CD4-positive, alpha-beta T cell treated with Interleukin-1 beta for 1 hour (primary cell): ENCODE measurements at places on chromosomes 4 and X.

DNA sequence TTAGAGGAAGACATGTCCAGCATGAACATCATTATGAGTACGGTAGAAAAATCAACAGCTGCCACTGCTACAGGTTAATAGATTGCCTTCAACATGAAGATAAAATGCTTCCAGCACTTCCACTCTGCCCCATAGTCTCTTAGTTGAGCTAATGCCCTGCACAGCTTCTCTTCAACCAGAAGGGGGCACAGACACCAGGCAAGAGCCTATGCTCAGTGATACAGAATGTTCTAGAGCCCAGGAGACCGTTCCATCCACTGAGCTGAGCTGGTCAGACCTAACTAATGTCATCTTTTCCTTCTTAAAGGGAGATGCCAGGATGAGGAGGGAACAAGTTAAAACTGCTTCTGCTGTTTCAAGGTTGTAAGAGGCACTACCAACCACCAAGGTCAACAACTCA lies 42.2 kb downstream of the SMIM10L2A start:
- peak; percentile 10 for DNase-seq

DNA sequence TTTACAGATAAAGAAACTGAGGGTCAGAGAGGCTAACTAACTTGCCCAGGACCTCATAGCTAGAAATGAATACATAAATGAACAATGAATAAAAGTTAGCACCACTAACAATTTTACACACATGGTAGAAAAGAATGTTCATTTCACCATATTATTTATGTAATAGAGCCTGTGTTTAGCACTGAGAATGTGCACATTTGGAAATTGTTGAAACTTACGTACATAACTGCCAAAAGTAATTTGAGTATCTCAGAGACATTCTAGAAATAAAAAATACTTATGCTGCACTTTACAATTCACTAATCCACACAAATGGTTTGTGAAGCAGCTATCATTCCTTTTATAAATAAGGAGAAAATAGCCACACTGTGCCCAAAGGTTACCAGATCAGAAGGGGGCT lies 9.9 kb downstream of the CASK start:
- no peak for DNase-seq

DNA sequence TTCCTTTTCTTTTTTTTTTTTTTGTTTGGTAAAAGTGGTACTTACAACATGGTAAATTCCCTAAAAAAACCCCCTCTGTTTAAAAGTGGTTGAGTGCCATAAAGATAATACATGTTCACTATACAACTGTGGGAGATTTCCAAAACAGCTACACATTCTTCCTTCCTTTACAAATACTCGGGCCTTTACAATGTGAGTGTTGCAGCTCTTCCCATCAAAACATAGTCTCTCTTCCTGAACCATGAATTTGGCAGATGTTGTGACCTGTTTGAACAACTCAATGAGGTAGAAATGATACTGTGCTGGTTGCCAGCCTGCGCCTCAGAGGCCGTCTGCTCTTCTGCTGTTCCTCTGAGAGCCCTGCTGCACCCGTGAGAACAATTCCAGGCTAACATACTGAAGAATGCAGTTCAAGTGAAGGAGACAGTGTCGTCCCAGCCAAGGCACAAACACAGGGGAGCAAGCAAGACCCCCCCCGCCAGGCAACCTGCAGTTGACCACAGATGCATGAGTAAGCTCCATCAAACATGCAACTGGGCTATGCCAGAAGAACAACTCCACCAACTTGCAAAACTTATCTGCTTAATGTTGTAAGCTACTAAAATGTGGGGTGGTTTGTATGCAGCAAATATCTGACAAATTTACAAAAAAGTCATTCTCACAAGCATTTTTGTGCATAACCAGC lies 645.0 kb downstream of the PCDH7 start:
- DNase-seq, result no peak

- DNase-seq, result no peak
Observed at GRCh38 chrX:71809886-71810285, 46.7 kb downstream of the CXorf49B start.
